Activated CD4-positive, alpha-beta memory T cell treated with anti-CD3 and anti-CD28 coated beads for 36 hours (primary cell): ENCODE measurements at places on chromosomes 5 and 9. TPM values are rescaled to one million over a fixed set of nuclear protein-coding genes. Genes with fewer than 3 reads are reported as not detected.

Gene TEX53
- not detected for total RNA-seq

DNA sequence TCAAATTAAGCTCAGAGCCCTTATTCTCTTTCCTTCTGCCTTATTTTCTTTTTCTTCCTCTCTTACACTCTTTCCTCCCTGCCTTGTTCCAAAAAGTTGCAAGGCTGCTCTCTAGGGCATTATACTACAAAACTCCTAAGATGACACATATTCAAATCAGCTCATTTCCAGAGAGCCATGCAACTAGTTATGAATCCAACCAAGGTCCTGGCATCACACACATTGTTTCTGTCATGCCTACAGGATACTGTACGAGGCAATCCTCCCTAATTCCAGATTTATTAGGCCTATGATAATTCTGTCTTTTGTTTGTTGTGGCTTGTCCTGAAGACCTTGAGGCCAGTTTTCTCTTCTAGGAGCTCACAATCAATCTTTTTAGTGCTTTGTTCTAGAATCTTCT lies 87.0 kb upstream of the TBCA start:
- DNase-seq, result no peak
- no peaks in the 10 kb centered on the region for H3K36me3 ChIP-seq
- no peaks in the 10 kb centered on the region for H3K4me1 ChIP-seq
- H3K27ac ChIP-seq, result no peak overlapping the region
- no peak overlapping the region for H3K4me3 ChIP-seq

DNA sequence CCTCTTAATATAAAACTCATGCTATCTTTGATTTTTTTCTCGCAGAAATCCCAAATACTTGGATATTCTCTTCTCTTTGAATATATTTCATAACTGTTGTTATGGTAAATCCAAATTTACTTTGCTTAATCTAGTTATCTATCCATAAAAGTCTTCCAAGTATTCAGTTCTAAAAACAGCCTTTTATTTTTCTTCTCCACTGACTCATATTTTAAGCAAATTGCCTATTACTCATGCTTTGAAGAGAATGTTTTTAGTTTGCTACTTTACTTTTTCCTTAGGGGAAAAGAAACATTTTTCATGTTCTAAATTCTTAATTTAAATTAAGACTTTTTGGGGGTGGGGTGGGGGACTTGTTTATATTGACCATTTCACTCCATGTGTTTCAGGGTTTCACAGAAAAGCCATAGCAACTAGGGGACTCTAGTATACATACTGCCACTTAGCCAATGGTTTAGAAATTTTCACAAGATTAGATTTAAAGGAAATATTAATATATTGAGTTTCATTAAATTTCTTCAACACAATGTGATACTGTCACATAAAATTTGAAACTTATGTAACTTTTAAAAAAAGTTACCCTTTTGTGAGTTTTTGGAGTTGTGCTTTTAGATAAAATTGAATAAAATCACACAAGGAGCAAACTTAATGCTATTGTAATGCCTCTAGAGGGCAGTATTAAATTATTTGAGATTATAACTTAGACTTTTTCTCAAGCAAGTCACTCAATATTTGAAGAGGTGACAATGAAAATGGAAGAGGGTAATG lies 545.8 kb upstream of the ARRDC3 start:
- DNase-seq, result no peak
- no peak overlapping the region for H3K27ac ChIP-seq
- no peaks in the 10 kb centered on the region for H3K27me3 ChIP-seq
- no peak overlapping the region for H3K4me3 ChIP-seq
- H3K36me3 ChIP-seq, result no peaks in the 10 kb centered on the region
- H3K4me1 ChIP-seq, result no peaks in the 10 kb centered on the region

GRCh38 chr9:36328798-36329411 lies 70.7 kb upstream of the GNE start:
- peaks cover 5% of the 10 kb centered on the region for H3K4me1 ChIP-seq
- DNase-seq, result peak; percentile 17

DNA sequence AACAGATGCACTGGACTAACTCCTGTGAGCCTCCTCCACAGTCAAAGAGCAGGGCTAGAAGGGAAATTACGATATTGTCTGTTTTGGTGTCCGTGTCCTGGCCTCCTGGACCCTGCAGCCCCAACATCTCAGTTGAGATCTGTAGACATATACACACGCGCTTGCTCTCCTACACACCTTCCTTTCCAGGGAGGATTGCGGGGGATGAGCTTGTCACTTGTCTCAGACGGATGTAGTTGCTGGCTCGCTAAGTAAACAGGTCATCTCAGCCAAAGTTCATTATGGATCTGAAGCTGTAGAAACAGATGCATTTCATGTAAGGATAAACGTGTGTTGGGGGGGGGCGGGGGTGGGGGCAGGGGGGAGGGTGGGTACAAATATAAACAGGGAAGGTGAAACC lies 549.3 kb downstream of the CCDC171 start:
- no peak overlapping the region for H3K27ac ChIP-seq
- no peaks in the 10 kb centered on the region for H3K27me3 ChIP-seq
- H3K4me1 ChIP-seq, result no peaks in the 10 kb centered on the region

DNA sequence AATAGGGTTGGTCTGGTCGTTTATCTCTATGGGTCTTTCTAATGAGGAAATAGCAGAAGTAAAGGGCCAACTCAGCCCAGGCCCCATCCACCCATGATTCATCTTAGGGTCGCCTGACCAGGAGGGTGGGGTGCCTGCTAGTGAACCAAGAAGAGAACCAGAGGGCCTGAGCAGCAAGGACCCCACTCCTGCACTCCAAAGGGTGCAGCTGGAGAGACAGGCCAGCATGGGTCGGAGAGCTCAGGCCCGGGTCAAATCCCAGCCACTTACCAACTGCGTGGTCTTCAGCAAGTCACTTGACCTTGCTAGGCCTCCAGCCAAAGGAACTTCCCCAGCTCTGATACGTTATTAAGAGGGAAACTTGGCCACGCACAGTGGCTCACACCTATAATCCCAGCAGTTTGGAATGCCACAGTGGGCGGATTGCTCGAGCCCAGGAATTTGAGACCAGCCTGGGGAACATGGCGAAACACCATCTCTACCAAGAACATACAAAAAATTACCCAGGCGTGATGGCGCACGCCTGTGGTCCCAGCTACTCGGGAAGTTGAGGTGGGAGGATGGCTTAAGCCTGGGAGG lies 4.3 kb downstream of the BBLN start:
- H3K4me1 ChIP-seq, result peaks cover 22% of the 10 kb centered on the region
- no peak for DNase-seq
- peaks cover 26% of the 10 kb centered on the region for H3K36me3 ChIP-seq
- H3K27me3 ChIP-seq, result no peaks in the 10 kb centered on the region
- H3K4me3 ChIP-seq, result no peak overlapping the region
- no peak overlapping the region for H3K27ac ChIP-seq

DNA sequence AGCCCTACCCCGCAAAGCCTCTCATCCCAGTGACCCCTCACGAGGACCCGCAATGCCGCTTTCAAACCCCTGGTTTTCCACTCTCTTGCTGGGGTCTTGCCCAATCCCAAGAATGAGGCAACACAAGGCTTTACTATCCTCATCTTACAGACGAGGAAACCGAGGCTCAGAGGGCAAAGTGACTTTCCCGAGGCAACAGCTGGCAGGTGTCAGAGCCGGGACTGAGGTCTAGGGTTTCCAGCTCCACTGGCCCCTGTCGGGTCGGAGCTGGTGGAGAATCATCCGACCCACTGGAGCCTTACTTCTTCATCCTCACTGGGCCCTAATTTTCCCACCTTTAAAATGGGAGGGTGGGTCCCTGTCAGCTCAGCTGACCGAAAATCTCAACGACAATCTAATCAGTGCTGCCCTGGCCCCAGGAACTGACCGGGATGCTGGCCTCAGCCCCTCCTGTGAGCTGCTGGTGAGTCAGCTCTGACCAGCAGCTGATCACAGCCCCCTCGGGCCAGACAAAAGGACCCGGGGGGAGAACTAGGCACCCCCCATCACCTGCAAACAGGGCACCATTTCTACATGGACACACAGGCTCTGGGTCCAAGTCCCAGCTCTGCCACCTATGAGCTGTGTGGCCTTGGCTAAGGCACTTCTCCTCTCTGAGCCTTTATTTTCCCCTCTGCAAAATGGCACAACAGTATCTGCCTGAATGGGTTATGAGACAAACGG lies 72.7 kb upstream of the STXBP1 start:
- no peak overlapping the region for H3K4me3 ChIP-seq
- no peaks in the 10 kb centered on the region for H3K36me3 ChIP-seq
- H3K27me3 ChIP-seq, result no peaks in the 10 kb centered on the region
- H3K27ac ChIP-seq, result no peak overlapping the region
- no peaks in the 10 kb centered on the region for H3K4me1 ChIP-seq
- no peak for DNase-seq

Gene HIGD2A
- 119 TPM for total RNA-seq

Gene SLC34A1
- total RNA-seq, result not detected
